ENCODE measurements at places on chromosomes 6 and 20.

DNA sequence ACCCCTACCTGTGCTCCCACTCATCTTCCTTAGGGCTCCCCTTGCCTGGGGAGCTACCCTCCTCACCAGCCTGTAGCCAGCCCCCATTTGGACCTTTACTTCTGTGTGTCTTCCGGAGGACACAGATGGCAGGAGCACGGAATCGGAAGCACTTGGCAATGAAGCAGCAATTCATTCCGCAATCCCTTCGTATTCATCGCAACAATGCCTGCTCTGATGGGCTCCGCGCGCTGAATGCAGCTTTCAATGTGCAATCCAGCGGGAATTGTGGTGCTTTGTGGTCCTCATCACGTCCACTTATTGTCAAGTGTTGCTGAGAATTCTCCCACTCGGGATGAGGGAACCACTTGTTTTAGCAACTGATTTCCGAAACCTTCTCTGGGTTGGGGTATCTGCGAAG, 336.0 kb downstream of the DHX35 start:
- no peak for DNase-seq

GRCh38 chr6:32974541-32975308, 6.3 kb downstream of the BRD2 start:
- no peak for DNase-seq

DNA sequence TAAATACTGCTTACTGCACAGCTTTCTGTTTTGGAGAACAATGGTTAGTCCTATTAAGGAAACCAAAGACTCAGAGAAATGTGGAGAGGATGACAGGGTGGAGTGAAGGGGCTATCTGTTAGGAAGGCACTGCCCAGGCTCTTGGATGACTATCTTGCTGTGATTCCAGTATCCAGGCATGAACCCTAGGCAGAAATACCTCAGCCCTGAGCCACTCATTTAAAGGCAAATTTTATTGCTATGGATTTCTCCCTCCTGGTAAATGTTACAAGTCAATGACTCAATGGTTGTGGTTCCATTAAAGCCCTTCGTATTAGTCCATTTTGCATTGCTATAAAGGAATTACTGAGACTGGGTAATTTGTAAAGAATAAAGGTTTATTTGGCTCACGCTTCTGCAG, 25.9 kb downstream of the ADGRF4 start:
- DNase-seq, result no peak

GRCh38 chr6:11586536-11586935, 49.0 kb downstream of the TMEM170B start:
- no peak for DNase-seq

DNA sequence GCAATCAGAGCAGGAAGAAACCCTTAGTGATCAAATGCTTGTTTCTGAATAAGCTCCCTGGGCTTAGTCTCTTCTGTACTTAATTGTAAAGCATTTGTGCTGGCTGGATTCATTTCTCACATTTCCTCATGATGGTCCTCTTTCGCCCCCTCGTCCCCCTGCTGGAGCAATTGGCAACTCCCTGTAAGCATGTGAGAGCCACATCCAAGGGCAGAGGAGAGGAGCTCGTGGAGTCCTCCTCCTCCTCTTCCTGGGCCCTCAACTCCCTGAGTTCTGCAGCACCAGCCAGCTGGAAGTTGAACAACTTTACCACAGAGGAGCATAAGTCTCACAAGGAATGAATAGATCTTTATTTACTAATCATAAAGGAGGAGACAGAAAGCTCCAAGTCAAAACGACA, 12.6 kb downstream of the ANKEF1 start:
- DNase-seq, result no peak

- DNase-seq, result no peak
These were observed 68.9 kb upstream of the TBXT start for GRCh38 chr6:166236596-166236995.

GRCh38 chr20:20820104-20820503, 107.7 kb upstream of the RALGAPA2 start:
- DNase-seq, result no peak

- DNase-seq, result no peak
These were observed 79.1 kb downstream of the SNAP25 start for GRCh38 chr20:10297684-10298240.

DNA sequence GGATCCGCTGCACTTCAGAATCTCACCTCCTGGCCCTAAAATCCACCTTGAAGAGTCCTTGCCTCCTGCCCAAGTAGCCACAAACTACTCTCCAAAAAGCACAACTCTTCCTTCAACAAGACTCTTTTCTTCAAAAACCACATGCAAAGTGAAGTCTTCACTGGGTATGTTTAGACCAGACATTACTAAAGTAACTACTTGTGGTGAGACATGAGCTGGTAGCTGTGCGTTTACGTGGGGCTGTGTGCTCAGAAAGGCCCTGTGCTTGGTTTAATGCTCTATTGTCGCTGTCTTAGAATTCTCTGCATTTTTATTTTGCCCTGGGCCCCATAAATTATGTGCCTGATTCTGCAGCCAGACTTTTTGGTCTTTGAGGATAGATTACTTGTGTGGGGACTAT, 104.4 kb upstream of the HDAC2 start:
- no peak for DNase-seq

GRCh38 chr6:90078513-90079289, 184.4 kb downstream of the GJA10 start:
- DNase-seq, result peak; percentile 82

- no peak for DNase-seq
These were observed 66.8 kb upstream of the THEMIS start for GRCh38 chr6:127967708-127968107.

- no peak for DNase-seq
These were observed 3.5 kb downstream of the SIRPA start for GRCh38 chr20:1898482-1899240.

GRCh38 chr6:148440877-148441453, 98.3 kb downstream of the SASH1 start:
- no peak for DNase-seq

DNA sequence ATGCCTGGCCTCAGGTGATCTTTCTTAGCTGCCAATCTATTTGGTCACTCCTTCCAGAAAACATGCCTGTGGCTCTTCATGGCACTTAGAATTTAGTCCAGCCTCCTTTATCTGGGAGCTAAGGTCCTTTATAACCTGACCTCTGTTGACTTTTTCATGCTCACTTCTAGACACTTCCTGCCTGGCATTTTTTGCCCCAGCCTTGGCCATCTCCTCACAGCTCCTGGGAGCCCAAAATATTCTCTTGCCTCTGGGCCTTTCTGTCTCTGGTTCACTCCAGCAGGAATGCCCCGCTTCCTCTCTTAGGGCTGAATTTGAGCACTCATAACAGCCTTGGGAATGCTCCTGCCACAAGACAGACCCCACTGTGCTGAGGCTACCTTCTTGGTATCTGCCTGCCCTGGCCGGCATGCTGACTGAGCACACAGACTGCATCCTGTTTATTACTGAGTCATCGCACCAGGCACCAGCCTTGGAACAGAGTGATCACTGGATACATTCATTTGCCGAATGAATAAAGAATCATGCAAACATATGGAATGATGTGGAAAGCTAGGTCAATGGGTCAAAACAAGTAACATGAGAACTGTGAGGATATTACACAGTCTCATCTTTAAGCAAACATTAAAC, 5.8 kb upstream of the EEF1E1 start:
- no peak for DNase-seq

DNA sequence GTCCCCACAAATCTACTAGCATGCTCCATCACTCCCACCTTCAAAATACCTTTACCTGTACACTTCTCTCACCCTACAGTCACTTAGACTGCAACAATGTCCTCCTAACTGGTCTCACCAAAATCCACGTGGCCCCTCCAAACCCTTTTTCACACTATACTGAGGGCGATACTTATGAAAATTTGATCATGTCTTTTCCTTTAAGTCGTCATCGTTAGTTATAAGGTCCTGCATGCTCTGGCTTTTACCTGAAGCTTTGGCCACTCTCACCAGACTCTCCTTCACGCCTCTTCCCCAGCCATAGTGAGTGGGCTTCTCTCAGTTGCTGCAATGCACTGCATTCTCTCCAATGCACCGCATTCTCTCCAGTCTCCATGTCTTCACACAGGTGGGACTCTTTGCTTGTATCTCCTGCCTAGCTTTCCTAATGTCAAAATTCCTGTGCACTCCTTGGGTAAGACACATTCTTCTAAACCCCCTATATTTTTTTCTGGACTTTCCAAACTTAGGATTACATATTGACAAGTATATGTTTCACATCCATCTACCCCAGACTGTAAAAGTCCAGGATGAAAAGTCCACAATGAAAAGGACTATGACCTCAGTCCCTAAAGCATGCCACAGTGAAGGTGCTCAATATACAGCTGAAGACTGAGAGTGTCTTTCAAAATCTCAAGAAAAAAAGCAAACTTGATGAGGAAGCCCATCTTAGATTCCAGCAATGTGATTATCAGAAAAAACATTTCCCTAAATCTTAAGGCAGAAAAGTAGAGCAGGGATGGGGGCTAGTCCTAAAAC, 24.7 kb downstream of the PTPRK start:
- no peak for DNase-seq

GRCh38 chr20:18611492-18611891, 23.6 kb downstream of the DTD1 start:
- no peak for DNase-seq

DNA sequence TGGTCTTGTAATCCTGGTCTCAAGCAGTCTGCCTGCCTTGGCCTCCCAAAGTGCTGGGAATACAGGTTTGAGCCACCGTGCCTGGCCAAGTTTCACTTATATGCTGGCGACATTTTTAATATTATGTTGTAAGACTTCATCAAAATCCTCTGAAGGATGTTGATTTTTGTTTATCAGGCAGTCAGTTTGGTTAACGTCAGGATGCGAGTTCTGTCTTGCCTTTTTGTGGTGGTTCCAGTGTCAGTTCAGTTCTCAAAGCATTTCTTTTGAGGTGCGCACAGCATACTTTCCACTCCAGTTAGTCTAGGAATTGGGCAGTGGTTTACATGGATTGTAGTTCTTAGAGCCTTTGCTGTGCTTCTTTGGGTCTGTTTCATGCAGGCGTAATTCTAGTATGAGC, 24.9 kb downstream of the SCAF8 start:
- no peak for DNase-seq

GRCh38 chr6:69284176-69284730, 512.6 kb downstream of the LMBRD1 start:
- DNase-seq, result no peak

GRCh38 chr6:170026751-170027646, 263.9 kb downstream of the DLL1 start:
- no peak for DNase-seq

DNA sequence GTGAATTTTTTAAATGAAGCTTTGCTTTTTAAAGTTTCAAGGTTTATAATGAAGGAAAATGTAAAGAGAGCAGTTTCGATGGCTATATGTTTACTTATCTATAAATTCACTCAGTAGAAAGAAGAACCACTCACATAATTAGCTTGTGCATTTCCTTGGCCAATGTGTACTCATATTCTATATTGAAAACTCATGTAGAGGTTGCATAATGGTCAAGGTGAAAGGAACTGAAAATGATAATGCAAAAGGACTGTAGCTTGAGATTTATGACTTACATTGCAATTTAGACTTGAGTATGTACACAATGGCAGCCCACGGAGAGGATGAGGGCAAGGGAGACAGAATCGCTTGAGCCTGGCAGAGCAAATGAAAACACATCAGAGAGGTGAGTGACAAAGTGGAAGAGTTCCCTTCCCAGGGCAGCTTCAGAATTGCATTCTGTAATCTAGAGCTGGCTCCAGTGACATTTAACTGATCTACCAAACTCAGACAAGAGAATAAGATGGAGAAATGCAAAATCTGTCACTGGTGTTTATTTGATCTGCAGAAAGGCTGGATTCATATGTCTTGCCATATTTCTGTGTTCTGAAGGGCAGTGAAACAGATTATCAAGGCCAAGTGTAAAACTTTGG, 191.8 kb downstream of the TMEM200A start:
- no peak for DNase-seq

GRCh38 chr6:6699741-6700367, 111.3 kb downstream of the LY86 start:
- DNase-seq, result no peak

- no peak for DNase-seq
These were observed 71.9 kb downstream of the FAM120B start for GRCh38 chr6:170378502-170378901.

DNA sequence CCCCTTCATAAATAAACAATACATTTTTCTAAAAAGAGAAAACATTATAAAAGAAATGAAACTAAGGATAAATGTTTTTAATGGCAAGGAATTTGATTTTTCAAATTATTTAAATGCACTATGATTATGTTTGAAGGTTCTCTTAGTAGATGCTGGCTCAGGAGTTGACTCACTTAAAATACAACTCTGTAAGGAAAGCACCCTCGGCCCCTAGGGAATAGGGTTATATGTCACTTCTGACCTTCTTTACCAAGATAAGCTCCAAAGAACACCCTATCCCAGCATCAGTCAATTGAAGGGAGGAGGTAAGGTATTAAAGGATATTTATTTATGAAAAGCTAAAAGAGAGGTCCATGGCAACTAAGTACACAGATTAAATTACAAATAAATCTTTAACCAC, 6.8 kb downstream of the SNAP91 start:
- DNase-seq, result no peak

- no peak for DNase-seq
These were observed 52.1 kb downstream of the RNASET2 start for GRCh38 chr6:166904101-166904746.

DNA sequence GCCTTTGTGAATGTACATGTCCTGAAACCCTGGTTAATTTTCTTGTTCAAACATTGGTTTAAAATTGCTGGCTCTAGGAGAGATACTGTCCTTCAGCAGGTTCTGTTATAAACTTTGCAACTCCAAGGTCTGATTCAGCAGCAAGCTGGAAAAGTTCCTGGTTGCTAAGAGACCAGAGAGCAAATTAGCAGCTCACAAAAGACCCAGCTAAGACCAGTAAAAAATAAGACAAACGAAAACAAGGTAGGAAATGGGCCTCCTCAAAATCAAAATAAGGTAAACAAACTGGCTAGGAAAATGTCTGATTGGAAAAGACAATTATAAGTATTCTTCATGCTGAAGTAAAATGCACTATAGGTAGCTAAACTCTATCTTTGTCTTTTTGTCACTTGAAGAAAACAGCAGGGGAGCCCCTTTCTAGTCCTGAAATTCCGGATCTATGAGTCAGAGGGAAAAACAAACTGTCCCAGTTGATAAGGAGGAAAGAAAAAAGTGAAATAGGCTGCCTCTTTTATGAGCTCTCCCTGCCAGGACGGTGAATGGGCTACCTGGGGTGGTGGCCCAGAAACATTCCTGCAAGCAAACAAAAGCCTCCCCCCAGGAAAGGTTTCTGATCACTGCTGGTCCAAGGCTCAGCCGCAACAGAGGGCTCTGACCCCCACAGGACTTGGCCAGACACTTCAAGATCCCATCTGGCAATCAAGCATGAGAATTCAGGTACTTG, 41.6 kb downstream of the UNC5CL start:
- DNase-seq, result no peak

- no peak for DNase-seq
These were observed 25.1 kb upstream of the TRIM26 start for GRCh38 chr6:30238178-30238795.

GRCh38 chr6:170003451-170004160, 252.2 kb downstream of the ERMARD start:
- no peak for DNase-seq
